ENCODE measurements at places on chromosomes 4 and X.

- DNase-seq = no peak
Measured at GRCh38 chr4:154741922-154742850, 1.6 kb upstream of the LRAT start.

- DNase-seq = no peak
Measured at GRCh38 chrX:70166601-70167590, 10.4 kb upstream of the DGAT2L6 start.

DNA sequence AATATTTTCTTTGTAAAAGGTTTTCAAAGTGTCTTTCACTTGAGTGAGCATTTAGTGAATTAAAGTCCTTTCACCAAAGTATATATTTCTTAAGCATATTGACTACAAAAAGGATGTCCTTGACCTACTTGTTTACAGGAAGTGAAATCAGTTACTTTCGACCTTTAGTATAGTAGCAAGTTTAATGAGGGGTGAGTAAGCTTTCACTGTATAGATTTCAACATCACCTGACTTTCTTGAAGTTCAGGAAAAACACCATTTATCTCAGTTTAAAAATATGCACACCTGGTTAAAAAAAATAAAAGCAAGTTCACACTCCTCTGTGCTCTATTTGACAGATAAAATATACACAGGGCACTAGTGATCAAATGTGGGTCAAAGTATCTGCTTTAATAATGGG is 88.1 kb downstream of the CCSER1 start:
- DNase-seq = no peak

- no peak for DNase-seq
Measured at GRCh38 chr4:76270244-76271175, 19.0 kb downstream of the FAM47E start.

- no peak for DNase-seq
Measured at GRCh38 chrX:9231491-9231890, 197.6 kb upstream of the FAM9B start.

DNA sequence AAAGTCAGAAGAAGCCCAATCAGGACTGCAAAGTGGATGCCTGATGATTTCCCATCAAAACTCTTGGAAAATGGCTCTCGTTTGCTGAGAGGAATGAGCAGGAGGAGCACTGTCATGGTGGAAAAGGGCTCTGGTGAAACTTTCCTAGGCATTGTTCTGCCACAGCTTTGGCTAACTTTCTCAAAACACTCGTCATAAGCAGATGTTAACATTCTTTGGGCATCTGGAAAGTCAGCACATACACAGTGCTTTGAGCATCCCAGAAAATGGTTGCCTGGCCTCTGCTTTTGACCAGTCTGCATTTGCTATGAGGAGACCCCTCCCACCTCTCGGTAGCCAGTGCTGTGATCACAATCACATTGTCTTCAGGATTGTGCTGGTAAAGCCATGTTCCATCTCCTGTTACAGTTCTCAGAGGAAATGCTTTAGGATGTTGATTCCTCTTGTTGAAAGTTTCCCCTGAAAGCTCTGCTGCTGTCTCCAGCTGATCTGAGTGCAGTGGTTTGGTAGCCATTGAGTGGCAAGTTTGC is 25.2 kb upstream of the TBC1D14 start:
- no peak for DNase-seq

- DNase-seq = no peak
Measured at GRCh38 chr4:94516999-94517398, 65.3 kb downstream of the PDLIM5 start.

- DNase-seq = peak; percentile 31
Measured at GRCh38 chr4:153940916-153941315, 152.0 kb upstream of the SFRP2 start.

DNA sequence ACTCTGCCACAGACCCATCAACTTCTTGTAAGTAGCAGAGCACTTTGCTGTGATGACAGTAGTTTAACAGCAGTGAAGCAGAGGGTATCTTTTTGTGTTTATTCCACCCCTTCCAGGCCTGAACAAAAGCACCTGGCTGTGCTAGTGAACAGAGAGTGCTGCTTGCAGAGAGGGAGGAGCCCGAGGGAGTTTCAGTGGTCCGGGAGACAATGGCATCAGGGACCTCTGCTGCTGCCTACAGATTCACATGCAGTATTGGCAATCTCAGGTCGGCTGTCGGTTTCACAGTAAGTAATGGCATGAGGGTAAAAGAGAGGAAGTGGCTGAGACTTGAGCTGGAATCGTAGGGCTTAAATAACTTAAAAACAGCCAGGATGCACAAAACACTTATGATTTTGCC is 755.8 kb downstream of the RPA4 start:
- DNase-seq = peak; percentile 75

DNA sequence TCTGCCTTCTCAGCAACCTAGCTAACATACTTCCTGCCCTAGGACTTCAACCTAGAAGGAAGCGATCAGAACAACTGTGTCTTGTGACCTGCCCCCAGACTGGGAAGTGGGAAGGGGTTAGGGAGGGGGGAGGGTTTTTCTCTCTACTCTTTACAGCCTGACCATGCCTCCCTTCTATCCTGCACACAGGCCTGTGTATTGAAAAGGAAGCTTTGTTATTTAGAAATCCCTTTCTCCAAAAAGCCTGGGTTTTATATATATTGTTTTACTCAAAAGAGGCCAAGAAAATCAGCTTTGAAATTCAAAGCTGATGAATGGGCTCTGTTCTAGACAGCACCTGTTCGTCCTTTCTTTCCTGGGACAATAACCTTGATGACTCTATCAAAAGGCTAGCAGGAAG is 35.2 kb upstream of the SMS start:
- DNase-seq = no peak
